Activated CD4-positive, CD25-positive, alpha-beta regulatory T cell treated with anti-CD3 and anti-CD28 coated beads, Interleukin-2, amount 50 U/mL, for 72 hours (primary cell): ENCODE measurements at places on chromosomes 2 and 18.

- DNase-seq, result no peak
These were observed 69.5 kb upstream of the PELI1 start for GRCh38 chr2:64213532-64214275.

DNA sequence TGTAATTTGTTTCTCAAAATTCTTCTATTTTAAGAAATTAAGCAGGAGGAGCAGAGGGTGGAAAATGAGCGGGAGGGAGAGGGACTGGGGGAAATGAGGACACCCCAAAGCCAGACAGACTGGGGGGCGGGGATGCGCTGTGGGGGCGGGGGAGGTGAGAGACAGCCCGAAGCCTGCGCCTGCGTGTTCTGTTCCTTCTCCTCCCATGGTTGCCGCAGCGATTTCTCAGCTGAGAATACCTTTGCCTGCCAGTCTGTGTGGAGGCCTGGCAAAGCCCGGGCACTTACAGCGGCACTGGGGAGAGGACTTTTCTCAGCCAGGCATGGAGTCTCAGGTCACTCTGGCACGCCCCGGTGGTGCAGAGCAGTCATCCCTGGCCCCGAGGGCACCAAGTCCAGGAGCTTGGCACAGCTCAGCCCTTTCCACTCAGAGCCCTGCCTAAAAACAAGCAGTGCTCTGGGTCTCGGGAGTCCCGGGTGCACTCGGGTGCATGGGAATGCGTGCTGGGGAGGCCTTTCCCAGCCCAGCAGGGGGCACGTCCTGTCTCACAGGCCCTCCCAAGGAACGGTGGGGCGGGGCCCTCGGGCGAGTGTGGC is 289.3 kb upstream of the HS6ST1 start:
- DNase-seq, result no peak

GRCh38 chr2:164937864-164938401 is 17.4 kb downstream of the SLC38A11 start:
- no peak for DNase-seq

DNA sequence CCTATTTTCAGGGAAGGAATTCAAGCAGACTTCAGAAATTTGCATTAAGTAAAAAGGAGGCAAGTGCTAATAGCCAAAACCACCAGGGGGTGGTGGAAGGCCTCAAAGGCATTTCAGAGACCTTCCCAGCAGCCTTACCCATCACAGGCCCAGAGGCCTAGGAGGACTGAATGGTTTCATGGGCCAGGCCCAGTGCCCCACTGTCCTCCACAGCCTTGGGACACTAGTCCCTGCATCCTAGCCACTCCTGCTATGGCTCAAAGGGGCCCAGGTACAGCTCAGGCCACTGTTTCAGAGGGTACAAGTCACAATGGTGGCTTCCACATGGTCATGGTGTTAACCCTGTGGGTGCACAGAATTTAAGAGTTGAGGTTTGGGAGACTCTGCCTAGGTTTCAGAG is 58.6 kb upstream of the CHAC2 start:
- no peak for DNase-seq

- DNase-seq, result peak; percentile 15
These were observed 5.4 kb upstream of the ZAP70 start for GRCh38 chr2:97708048-97708380.

DNA sequence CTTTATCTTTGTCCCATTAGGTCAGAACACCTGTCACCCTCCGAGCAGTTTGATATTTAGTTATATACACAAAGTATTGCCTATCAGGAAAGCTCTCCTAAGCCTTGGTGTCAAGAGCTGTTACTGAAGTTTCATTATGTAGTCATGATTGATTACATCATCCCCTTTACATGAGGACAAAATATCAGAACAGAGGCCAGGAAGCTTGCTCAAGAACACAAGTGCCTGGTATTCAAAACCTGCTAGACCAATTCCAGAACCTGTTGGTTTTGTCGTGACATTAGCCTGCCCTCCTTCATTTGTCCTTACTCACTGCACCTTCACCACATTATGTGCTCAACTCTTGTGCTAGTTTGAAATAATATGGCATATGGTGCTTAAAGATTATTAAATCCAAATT is 377.1 kb downstream of the CDH19 start:
- DNase-seq, result no peak

GRCh38 chr18:22267225-22267624 is 97.8 kb downstream of the GATA6 start:
- DNase-seq, result no peak

DNA sequence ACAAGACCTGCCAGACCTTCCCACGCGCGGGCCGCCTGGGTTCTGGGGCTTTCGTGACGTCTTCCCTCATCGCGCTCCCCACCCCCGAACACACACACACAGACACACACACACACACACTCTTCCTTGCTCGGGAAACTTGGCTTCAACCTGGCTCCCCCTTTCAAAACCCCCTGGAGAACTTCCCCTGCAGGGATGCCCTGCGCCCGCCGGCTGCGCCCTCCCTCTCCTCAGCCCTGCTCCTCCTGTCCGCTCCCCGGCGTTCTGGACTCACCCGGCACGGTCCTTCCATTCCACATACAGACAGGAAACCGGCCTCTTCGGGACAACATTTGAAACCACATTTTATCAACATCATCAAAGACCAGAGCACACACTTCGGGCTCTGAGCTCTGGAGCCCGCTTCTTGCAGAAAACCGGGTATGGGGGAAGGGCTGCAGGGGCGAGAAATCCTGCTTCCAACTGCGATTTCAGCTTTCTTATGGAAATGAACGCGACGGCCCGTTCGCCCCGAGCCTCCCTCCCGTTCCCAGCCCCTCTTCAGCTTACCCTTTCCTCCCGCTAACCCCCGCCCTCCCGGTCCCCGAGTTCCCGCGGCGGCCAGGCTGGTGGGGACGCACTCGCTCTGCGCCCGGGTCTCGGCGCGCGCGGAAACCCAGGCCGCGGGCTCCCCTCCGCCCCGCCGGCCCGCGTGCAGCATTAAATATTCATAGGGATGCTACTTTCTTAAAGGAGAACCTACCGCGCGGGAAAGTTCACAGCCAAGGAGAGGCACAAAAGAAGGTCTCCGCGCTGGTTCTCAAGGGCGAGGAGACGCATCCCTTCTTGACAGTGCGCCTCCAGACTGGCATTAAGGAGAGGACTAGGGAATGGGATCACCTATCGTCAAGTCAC is 18.3 kb downstream of the POU3F3 start:
- DNase-seq, result no peak

GRCh38 chr2:197498235-197498936 is 1.3 kb downstream of the HSPD1 start:
- no peak for DNase-seq

DNA sequence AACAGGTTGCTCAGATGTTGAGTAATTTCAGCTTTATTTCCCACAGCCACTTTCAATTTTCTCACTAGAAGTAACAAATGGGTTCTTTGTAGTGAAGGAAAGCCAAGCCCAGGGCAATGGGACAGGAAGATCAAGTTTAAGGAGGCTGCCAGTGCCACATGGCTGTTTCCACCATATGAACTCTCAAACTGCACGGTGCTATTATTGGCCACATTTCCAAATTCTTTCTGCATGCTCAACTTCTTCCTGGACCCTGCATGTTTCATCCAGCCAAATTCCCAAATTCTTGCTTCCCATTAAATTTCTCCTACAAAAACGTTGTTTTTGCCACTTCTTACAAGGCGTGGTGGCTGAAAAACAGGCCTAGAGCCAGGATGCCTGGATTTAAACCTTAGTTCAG is 193.3 kb upstream of the SPHKAP start:
- no peak for DNase-seq

DNA sequence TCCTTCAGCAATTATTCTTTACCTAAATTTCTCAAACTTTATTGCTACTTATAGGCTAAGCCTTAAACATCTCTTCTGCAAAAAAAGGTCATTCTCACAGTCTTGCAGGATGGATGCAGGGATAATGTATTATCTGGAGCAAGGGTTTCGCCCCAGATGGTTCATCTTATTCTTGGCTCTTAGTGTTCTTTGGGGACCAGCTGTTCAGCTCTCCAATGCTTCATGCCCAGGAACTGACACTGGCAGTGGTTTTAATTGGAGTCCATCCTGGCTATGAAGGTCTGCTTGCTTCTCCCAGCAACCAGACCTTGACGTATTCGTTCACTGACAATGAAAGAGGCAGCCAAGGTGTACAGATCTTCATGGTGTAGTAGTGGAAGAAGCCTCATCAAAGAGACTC is 331.9 kb downstream of the SLC8A1 start:
- DNase-seq, result no peak

DNA sequence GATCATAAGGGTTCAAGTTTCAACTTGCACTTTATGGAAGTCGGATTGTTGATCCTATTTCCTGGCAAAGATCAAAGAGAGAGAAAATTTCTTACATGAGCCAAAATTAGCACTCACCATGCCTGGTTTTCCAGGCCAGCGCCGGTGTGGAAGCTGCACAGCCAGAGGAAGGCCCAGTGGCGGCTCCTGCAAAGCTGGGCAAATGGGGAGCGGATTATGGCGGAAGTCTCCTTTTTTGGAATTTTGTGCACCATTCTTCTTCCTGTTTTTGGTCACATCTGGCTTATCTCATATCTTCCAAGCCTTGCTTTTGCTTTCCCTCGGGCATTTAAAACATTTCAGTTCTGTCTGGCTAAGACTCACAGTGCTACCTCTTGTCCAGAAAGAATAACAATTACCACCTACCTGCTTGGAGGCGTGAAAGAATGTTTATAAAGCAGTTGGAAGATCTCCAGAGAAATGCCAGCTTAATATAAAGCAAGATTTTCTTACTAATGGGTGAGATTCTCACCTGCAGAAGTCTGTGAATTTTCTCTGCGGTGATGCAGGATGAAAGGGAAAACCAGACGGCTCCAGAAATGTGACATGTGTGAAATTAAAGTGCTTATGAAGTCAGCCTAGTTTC is 94.3 kb downstream of the ASAP2 start:
- no peak for DNase-seq

DNA sequence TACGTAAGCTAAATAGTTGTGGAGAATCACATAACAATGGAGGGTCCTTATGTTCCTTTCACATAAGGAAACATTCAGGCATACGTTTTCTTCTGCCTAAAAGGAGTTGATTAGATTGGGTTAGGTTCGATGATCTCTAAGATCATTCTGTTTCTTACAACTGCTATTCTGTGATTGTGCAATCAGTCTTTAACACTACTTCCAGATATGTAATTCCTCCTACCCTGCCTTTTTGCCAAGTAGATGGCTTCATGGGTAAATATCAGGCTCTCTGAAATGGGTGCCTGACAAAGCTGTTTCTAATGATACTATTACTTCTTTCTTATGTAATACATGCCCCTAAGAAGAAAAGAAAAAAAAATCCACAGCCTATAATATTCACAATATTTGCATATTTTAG is 321.5 kb downstream of the XIRP2 start:
- DNase-seq, result no peak

DNA sequence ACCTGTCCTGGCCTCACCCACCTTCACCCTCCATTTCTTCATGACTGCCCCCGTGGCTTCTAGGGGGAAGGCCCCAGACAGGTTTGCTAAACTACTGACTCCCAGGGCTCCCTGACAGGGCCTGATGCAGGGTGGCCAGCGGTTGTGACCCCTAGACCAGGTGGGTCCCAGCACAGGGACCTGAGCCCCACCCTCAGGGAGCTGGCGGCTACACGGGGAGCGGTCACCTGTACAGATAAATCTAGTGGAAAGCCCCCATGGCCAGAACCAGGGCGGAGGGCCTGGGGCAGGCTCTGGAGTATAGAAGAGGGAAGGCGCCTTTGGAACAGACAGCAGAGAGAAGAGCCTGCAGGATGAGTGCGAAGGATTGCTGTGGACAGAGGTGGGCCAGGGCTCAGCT is 42.5 kb upstream of the PLB1 start:
- DNase-seq, result no peak

GRCh38 chr2:200310545-200310971 is 4.1 kb downstream of the SPATS2L start:
- DNase-seq, result no peak

DNA sequence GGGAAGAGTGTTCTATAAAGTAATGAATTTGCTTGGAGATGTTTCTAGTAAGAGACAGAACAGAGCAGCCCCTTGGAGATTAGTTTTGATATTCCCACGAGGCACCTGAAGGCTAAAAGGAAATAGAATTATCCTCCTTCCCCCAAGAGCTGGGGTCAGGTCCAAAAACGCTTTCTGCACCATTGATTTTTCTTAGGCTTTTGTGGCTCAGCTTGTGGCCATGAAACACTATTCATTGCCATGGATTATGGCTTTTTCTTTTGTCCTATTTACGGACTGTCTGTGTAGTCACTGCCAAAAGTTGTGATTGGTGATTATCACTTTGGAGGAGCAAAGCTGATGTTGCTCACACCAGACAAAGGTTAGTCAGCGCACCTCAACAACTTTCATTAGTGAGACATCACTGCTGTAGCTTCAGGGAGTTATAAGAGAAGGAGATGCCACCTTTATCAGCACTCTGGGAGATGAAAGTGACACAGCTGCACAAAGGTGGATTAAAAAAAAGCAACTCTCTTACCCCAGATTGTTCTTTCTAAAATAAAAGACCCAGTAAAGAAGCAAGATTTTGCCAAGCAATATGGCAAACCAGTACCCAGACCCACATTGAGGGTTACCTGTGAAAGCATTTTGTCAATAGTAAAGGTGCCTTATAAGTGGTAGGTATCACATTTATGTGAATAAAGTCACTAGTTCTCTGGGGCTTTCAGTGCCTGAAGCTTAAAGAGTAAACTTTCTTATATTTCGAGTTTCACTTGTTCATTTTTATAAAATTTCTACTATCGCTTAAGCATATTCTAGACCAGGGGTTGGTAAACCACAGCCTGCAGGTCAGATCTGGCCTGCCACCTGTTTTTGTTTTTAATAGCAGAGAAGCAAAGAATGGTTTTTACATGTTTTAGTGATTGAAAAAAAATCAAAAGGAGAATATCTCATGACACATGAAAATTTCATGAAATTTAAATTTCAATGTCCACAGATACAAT is 10.6 kb downstream of the CXCR4 start:
- no peak for DNase-seq

- DNase-seq, result no peak
These were observed 570.5 kb upstream of the SOX11 start for GRCh38 chr2:5121642-5122041.
